ENCODE measurements at places on chromosomes 11 and 22. TPM values are rescaled to one million over a fixed set of nuclear protein-coding genes. Genes with fewer than 3 reads are reported as not detected.

DNA sequence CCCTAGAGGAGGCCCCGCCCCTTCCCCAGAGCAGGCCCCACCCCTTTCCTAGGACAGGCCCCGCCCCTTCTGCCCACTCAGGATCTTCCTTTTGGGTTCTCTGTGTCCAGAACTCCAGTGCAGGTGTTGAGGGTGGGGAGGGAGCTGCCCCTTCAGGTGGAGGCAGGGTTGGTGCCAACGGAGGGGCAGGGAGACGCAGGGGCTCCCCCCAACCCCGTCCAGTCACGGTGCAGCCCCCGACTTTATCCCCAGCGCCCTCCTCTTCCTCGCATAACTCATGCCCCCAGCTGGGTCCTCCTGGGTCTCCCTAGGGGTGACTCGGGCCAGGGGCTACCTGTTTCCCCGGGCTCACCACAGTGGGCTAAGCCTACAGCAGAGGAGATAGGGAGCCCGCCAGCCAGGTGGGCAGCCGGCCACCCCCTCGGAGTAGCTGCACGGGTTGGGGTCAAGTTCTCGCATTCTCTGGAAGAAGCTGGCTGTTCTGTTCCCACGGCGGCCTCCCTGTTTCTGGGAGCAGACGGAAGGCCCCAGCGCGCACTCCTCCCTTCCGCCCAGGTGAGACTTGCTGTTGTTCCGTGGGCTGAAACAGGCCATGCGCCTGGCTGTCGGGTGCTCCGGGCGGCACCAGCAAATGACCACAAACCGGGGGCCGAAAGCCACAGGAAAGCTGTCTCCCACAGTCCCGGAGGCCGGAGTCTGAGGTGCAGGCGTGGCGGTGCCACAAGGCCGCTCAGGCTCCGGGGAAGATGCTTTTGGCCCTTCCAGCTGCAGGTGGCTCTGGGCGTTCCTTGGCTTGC lies 38.9 kb downstream of the MUC2 start:
- DNase-seq = peak; percentile 10

DNA sequence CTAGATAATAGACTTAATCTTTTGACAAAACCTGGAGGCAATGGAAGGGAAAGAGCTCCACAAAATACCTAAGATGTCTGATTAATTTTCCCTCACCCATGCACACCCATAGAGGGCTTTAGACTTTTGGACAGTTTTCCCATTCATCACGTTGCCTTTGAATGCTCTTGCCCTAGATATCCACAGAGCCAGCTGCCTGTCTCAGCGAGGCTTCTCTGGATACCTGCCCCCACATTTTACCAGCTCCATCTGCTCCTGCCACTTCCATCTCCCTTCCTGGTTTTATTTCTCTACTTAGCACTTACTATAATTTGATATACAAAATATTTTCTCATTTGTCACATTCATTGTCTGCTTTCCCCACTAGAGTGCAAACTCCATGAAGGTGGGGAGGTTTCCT lies 136.8 kb downstream of the FDX1 start:
- DNase-seq = no peak

The PRG3 gene
- not detected for total RNA-seq

The KIRREL3 gene
- 1.2 TPM for total RNA-seq

Measured in right cardiac atrium (tissue), 5 donors.